Stimulated activated CD4-positive, alpha-beta T cell treated with anti-CD3 and anti-CD28 coated beads, Interleukin-1b, Interleukin-23, amount 100 ng/mL, for 4 hours (primary cell): ENCODE measurements at places on chromosomes 11 and 22.

GRCh38 chr11:3845246-3845645, 4.5 kb upstream of the RHOG start:
- no peak for DNase-seq

GRCh38 chr11:125390946-125391345, 105.1 kb downstream of the FEZ1 start:
- DNase-seq, result no peak

DNA sequence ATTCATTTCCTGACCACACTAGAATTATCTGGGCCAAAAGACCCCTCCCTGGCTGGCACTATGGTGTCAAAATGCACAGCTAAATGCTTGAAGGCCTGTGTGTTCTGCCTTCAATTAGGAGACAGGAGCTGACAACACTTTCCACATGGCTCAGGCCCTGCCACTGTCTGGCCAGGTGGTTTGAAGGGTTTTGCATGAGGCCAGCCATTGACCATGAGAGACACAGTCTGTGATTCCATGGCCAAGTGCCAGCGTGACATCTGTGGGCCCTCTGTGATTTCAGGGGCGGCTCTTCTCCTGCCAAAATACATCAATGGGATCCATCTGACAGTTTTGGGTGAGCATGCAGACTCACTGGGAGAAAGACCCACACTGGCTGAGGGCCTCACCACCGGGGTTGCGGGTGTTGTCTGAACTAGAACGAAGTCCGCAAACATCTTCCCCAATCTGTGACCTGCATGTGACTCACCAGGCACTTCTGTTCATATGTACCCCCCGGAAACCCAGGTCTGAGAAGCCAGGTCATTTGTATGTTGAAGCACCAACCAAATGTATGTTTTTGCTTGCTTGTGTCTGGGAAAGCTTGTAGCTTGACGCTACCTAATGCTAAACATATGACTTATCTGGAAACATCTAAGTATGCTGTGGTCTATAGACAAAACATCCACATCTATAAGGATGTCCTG, 20.7 kb upstream of the NAV2 start:
- no peak for DNase-seq

GRCh38 chr11:3675971-3676370, 4.8 kb upstream of the CHRNA10 start:
- no peak for DNase-seq

DNA sequence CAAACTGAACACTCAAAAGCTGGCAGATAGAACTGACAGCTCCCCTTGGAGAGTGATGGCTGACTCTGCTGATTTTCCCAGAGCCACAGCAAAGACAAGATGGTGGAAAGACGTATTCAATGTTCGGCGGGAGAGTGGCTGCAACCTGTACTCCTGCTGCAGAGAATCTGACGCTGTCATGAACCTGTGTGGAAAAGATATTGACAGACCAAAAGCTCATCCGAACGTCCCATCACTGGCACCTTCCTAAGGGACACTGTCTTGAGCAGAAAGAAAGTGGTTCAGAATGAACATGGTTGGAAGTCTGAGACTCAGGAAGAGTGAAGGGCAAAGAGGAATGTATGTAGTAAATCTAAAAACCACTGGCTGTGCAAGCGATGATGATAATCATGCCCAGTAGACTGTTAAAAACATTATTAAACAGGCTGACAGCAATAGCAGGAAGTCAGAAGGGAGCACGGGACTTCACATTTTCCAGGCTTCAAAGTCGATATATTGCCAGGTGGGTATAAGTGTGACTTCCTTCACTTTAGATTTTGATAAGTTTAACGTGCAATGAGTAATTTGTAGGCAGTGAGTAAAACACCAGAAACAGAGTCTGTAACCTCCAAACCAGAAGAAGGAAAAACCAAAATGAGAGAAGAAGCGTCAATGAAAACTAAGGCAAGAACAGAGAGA, 6.2 kb upstream of the IL17REL start:
- DNase-seq, result no peak

DNA sequence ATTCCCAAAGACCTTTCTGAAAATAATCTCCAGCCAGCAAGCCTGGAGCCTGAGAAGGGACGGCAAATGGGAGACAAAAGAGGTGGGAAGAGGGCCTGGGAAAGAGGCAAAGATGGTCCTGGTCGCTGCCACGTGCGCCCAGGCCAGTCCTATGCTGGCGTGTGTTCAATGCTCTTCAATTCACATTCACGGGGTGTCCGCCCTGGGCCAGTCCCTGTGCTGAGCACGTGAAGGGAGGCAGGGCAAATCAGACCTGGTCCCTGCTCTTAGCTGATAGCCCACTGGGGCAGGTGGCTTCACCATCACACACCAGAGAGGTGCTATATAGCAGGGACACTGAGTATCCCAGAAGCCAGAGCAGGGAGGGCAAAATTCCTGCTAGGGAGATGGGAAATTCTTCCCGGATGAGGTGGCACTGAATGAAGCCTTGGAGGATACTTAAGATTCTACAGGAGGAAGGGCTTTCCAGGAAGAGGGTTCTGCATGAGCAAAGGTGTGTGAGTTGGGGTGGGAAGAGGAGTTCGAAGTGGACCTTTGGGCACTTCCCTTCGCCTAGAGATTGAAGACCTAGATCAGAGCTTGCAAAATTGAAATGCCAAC, 148.2 kb downstream of the CHST1 start:
- no peak for DNase-seq

DNA sequence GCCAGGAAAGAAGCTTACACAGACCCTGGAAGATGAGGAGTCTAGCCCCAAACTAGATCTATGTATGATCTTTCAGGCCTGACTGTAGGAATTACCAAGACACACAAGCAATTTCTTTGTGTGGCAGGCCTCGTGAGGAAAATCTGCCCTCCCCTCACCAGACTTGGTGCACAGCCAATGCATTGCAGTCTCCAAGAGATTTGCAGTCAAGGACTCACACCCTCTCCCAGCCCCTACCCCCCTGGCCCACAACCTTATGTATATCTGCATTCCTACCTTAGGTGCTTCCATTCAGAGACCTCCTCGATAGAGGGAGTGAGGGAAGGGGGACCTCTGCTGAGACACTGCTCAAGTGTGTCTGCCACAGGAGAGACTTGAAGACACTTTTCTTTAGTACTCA, 9.8 kb downstream of the OR8B12 start:
- no peak for DNase-seq

- no peak for DNase-seq
These were observed 145.7 kb downstream of the SHANK2 start for GRCh38 chr11:71106671-71107070.

- DNase-seq, result no peak
These were observed 146.0 kb downstream of the PARVA start for GRCh38 chr11:12523180-12523924.

- DNase-seq, result no peak
These were observed 6.8 kb upstream of the TPBGL start for GRCh38 chr11:75233754-75234172.

GRCh38 chr11:47328449-47329390, 23.8 kb downstream of the MYBPC3 start:
- no peak for DNase-seq

DNA sequence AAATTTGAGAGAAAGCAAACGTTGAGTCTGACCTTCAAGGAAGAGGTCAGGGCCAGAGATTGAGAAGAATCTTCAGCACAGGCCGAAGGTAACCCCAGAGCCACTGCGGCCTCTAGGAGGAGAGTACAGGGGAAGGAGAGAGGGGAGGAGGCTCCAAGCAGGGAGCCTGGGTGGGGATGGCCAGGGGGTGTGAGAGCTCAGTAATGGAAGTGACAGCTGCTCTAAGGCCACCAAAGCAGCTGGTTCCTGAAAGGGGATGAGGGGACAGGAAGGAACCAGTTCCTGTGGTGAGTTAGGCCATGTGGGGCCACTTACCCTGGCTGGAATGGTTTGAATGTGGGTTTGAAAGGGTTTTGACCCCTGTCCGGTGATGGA, 46.1 kb downstream of the PISD start:
- no peak for DNase-seq

DNA sequence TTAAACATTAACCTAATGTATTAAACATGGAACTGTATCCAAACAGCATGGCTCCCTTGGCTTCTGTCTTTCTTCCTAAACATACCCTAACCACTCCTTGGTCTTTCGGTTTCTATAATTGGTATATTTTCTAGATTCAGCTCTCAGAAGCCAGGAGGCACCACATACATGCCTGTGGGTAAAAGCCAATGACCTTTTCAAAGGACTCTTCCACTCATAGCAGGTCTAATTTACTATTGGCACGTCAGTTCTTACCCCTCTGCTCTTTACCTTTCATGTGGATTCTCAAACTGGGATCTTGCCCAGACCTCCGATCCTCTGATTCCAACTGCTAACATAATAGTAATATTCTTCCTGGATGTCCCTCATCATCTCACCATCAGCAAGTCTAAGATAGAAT, 835.1 kb downstream of the NTM start:
- no peak for DNase-seq

- no peak for DNase-seq
These were observed 127.4 kb downstream of the PHF21B start for GRCh38 chr22:44882226-44882905.

- DNase-seq, result no peak
These were observed 17.6 kb downstream of the F2 start for GRCh38 chr11:46736615-46737014.

- DNase-seq, result no peak
These were observed 787.5 kb downstream of the OPCML start for GRCh38 chr11:132744771-132745170.

DNA sequence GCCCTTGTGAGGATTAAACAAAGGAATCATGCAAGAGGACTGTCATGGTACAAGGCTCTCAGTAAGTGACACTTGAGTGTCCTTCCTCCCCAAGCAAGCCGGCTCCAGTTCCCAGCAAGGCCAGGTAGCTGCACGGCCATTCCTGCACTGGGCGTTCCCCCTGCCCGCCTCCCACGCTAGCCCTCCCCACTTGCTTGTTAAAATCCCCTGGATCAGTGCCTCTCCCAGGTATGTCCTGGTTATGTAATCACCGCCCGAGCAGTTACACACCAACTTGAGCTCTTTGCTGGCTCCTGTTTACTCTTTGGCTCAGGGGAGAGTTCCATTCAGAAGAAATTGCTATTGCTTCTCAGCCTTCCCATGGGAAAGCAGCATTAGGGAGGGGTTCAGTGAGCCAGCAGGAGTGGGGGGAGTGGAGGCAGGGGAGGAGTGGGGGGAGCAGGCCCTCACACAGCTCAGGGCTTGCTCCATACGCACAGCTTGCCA, 19.4 kb upstream of the MYEOV start:
- DNase-seq, result no peak

GRCh38 chr11:121198491-121198890, 94.1 kb upstream of the SC5D start:
- DNase-seq, result no peak

GRCh38 chr22:31130873-31131272, 8.1 kb downstream of the INPP5J start:
- DNase-seq, result no peak

DNA sequence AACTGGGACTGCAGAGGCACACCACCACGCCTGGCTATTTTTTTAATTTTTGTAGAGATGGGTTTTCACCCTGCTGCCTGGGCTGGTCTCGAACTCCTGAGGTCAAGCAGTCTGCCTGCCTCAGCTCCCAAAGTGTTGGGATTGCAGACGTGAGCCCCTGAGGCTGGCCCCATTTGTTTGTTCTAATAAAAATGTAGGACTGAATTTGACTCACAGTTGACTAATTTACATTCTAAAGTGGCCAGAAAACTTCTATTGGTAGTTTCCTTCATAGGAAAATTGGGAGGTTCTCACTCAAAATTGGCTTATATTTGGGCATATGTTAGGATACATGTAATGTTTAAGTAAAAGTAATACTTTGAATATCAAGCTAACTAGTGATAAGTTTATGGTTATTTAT, 35.0 kb downstream of the PPFIA1 start:
- DNase-seq, result no peak

GRCh38 chr22:27148055-27148454, 490.7 kb downstream of the MIAT start:
- DNase-seq, result no peak

DNA sequence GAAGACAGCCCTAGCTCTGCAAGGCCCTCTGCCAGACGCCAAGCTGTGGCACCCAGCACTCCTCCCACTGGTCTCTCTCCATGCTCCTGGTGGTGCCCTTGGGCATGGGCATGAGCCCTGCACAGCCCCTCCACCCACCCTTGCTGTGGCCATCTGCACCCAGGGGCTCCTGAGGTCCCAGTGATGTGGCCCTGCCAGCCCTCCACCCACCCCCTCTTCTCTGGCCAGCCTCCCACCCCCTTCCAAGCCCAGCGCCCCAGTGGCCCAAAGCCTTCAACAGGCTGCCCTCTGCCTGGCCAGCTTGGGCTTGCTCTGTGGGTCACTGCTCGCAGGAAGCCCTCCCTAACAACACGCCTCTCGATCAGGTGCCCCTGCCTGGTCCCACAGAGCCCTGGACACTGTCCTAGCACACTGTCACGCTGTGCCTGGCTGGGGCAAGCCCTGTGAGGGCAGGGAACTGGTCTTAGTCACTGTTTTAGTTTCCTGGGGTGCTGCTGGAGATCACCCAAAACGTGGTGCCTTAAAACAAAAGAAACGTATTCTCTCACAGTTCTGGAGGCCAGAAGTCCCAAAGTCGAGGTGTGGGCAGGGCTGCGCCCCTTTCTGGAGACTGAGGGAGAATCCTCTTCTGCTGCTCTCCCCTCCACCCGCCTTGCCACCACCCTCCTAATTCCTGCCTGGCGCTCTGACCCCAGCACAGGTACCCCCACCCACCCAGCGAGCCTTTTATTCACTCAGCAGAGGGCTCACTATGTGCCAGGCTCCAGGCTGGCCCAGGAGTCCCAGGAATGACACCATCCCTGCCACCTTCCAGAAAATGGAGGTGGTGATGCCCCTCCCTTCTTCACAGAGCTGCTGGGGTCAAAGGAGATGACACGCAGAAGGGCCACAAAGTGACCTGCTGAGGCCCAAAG, 14.7 kb downstream of the SULT4A1 start:
- DNase-seq, result no peak

DNA sequence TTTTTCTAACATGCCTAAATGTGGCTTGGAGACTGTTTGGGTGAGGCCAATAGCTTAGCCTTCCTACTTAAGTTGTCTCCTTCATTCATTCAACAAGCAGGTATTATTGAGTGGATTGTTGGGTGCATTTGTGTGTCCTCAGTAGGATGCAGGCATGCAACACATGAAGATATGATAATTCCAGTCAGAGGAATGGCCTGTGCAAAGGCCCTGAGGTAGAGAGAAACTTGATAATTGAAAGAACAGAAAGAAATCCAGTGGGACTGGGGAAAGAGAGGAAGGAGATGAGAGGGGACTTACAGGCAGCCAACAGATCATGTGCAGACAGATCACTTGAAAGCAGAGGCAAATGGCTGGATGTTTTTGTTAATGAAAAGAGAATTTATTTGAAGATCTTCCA, 15.3 kb upstream of the PRAME start:
- no peak for DNase-seq

- DNase-seq, result no peak
These were observed 115.2 kb downstream of the CEP164 start for GRCh38 chr11:117442869-117443239.

GRCh38 chr22:46001426-46002106, 24.6 kb upstream of the WNT7B start:
- no peak for DNase-seq

- no peak for DNase-seq
These were observed 8.5 kb upstream of the SCN2B start for GRCh38 chr11:118184784-118185579.

GRCh38 chr11:116928102-116928777, 90.8 kb upstream of the APOA1 start:
- DNase-seq, result no peak
